ENCODE measurements at places on chromosomes 3 and 15. TPM values are rescaled to one million over a fixed set of nuclear protein-coding genes. Genes with fewer than 3 reads are reported as not detected.

GRCh38 chr3:127970966-127971592 lies 56.0 kb downstream of the KBTBD12 start:
- no peaks in the 10 kb centered on the region for H3K36me3 ChIP-seq
- no peaks in the 10 kb centered on the region for H3K27me3 ChIP-seq
- no peak overlapping the region for H3K27ac ChIP-seq
- no peak overlapping the region for H3K4me3 ChIP-seq
- H3K4me1 ChIP-seq = no peaks in the 10 kb centered on the region

Gene LDHAL6B
- not detected for total RNA-seq

DNA sequence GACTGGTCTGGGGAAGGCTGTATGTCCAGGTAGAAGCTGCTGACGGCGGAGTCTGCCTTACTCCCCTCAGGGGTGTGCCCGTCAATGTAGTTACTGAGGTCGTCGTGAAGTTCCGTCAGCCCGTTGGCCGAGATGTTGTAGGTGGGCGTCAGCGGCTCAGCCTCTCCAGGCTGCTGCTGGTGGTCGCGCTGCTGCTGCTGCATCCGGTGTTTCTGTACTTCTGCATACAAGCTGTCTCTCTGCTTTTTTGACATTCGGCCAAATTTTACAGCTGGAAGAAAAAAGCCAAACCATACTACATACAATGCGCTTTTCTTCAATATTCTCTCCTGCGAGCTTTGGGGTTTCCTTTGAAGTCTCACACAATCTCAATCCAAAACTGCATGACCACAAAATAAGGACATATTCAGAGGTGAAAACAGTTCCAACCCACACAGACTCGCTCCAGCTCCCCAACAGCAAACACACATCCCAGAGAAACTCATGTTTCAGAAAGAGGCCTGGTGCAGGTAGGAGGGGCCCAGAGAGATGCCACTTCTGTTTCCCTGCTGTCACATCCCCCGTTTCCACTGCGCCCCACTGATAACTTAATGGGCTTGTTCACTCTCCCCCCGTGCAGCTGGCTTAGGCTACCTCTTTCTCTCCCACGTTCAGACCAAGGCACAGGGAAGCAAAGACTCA lies 32.5 kb upstream of the ICE2 start:
- no peak overlapping the region for H3K27ac ChIP-seq
- peaks cover 25% of the 10 kb centered on the region for H3K4me1 ChIP-seq
- no peak overlapping the region for H3K4me3 ChIP-seq
- H3K27me3 ChIP-seq = no peaks in the 10 kb centered on the region
- H3K36me3 ChIP-seq = no peaks in the 10 kb centered on the region

GRCh38 chr3:100257586-100257985 lies 3.2 kb upstream of the TBC1D23 start:
- H3K4me3 ChIP-seq = no peak overlapping the region
- peaks cover 31% of the 10 kb centered on the region for H3K4me1 ChIP-seq
- no peaks in the 10 kb centered on the region for H3K36me3 ChIP-seq
- H3K27me3 ChIP-seq = no peaks in the 10 kb centered on the region

Gene CAMK2N2
- total RNA-seq = 1.2 TPM

- no peak for DNase-seq
- no peaks in the 10 kb centered on the region for H3K4me1 ChIP-seq
- H3K36me3 ChIP-seq = peaks cover 17% of the 10 kb centered on the region
- H3K4me3 ChIP-seq = no peak overlapping the region
- no peaks in the 10 kb centered on the region for H3K27me3 ChIP-seq
These were observed 29.4 kb downstream of the TP53BP1 start for GRCh38 chr15:43463507-43463906.
